ENCODE measurements at places on chromosomes 4 and X. TPM values are rescaled to one million over a fixed set of nuclear protein-coding genes. Genes with fewer than 3 reads are reported as not detected.

GLUD2 gene
- total RNA-seq, result 1.8 TPM

GAGE12H gene
- not detected for total RNA-seq

GUCY1A1 gene
- total RNA-seq, result 0.29 TPM

SPACA5 gene
- not detected for total RNA-seq

- no peak for DNase-seq
Observed at GRCh38 chrX:84715315-84715714, 213.1 kb upstream of the HDX start.

- DNase-seq, result peak; percentile 80
Observed at GRCh38 chr4:30720661-30721184, 554 bp downstream of the PCDH7 start.

DNA sequence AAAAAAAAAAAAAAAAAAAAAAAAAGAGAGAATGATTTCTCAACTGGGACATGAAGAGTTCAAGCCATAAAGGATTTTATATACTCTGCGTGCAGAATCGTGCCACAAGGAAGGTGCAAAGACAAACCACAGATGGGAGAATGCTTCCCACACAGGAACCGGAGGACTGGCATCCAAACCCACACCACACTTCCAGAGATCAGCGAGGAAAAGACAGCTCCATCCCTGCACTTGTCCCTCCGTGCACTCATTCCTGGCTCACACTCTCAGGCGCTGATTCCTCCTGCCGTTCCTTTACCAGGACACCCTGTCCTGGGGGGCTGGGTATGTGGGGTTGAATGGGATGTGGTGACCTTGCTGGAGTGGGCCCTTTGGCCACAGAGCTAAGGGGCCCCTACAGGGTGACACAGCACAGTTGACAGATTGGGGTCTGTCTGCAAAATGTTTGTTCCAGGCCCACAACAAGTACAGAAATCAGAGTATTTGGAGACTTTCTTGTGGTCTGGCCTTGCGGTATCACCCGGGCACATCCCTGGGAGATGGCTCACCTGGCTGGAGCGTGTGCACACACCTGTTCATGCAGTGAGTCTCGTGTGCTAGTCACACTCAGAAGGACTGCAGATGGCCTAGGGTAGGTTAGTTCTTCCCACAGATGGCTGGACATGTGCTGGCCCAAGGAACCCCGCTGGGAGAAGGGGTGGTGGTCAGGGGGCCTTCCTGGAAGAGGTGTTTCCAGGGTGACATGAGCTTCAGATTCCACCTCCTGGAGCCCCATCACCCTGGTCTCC is 55.4 kb upstream of the GPR78 start:
- DNase-seq, result peak; percentile 58
